Fibroblast of lung (primary cell): ENCODE measurements at places on chromosomes 1 and 21. TPM values are rescaled to one million over a fixed set of nuclear protein-coding genes. Genes with fewer than 3 reads are reported as not detected.

Gene MYOC
- 1.2 and 2.1 TPM in 2 replicates for total RNA-seq

DNA sequence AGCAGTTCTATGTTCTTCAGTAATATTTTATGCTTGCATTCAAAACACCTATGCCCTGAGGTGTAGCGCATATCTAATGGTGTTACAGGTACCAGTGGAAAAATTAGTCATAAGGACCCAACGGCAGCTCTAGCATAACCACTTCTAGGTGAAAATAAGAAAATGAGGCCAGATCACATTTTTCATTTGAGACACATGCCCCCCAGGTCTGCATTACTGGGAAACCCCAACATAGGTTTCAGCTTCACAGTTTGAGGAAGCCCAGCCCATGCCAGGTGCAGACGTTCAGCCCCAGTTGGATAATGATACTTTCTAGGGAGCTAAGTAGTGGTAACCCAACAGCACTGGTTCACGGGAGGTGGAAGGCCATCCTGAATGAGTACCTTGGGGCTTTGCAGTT lies 129.8 kb downstream of the CNIH3 start:
- DNase-seq = no peak

DNA sequence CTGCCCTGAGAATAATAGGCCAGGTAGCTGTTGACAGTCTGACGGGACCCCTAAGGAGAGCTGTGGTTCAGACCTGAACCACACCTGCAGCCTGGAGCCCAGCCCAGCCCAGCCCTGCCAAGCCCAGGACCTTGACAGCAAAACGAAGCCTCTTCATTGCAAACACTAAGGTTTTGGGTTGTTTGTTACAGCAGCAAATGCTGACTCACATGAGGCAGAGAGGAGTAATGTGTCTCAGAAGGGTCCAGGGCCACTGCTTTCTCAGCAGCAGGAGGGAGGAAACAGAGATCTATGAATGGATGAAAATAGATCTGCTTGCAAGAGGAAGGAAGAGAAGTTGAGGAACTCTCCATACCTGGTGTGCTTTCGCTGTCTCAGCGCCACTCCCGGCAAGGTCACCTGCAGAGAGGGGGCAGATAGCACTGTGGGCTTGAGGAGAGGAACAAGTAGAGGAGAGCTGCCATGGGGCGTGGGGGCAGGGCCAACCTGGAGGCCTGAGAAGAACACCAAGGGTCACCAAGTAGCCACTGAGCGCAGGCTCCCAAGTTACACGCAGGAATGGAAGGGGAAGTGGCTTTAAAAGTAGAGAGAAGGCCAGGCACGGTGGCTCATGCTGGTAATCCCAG lies 127.2 kb downstream of the ZNF281 start:
- no peak for DNase-seq

DNA sequence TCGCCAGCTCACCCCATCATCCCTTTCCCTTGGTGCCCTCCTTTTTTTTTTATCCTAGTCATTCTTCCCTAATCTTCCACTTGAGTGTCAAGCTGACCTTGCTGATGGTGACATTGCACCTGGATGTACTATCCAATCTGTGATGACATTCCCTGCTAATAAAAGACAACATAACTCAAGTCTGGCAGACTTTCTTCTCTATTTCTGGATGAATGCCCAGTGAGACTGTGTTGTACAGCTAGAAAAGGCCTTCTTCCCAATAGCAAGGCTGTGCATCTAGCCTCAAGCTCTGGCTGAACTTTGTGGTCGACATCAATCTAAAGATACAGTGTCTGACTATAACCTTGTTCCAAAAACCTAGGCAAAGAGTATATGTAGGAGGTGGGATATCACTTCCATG lies 6.4 kb downstream of the IL24 start:
- DNase-seq = no peak

DNA sequence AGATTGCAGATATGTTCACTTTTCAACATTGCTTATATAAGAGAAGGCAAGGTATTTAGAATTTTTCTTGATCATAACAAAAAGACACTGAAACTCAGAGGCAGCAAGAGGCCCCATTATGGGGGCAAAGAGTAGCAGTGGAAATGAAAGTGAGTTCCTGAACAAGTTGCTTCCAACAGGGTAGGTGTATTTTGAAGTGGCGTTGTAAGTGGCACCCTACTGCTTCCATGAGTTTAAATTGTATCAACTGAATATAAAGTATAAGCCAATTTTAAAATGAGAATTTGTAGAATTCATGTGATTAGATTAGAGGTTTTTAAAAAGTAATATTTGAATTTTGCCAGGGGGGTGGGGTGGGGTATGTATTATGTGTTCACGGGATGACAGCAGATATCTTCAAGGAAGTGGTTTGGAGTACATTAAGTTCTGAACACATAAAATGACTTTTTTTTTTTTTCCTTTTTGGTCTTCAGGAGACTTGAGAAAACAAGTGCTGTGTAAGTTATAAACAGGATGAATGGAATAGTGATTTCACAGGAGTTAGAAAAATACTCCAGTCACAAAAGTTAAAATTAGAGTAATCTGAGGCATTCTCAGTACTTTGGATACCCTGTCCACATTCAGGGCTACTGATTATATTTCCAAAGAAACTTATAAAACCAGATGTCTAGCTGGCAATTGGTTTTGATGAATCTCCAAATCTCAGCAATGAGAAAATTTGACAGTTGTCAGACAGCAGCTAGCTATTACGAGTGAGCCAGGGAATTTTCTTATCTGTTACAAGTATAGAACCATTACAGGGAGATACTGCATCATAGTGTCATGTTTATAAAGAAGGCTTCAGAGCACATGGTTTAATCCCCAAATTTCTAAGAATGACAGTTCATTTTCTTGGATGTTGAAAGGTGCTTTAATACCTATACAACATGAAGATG lies 182.0 kb downstream of the ST6GALNAC3 start:
- no peak for DNase-seq
